ENCODE measurements at places on chromosomes 6 and 20.
A peak's percentile ranks its signal among the peaks of the same experiment; 100 is the strongest.

DNA sequence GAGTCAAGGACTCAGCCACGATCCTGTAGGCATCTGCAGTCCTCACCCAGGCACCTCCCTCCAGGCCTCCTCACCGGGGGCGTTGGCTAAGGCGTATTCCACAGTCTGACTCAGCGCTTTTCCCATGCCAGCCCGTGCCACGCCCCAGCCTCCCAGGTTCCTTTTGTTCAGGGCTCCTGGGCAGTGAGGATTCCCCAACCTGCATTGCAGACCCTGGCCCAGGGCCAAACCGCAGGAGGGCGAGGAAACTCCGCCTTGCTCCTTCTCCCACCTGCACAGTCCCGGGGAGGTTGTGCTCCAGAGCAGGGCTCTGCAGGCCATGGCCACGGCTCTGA is 202.8 kb upstream of the CST7 start:
- DNase-seq = no peak

GRCh38 chr20:45470262-45470931 is 844 bp downstream of the WFDC2 start:
- no peak for DNase-seq

DNA sequence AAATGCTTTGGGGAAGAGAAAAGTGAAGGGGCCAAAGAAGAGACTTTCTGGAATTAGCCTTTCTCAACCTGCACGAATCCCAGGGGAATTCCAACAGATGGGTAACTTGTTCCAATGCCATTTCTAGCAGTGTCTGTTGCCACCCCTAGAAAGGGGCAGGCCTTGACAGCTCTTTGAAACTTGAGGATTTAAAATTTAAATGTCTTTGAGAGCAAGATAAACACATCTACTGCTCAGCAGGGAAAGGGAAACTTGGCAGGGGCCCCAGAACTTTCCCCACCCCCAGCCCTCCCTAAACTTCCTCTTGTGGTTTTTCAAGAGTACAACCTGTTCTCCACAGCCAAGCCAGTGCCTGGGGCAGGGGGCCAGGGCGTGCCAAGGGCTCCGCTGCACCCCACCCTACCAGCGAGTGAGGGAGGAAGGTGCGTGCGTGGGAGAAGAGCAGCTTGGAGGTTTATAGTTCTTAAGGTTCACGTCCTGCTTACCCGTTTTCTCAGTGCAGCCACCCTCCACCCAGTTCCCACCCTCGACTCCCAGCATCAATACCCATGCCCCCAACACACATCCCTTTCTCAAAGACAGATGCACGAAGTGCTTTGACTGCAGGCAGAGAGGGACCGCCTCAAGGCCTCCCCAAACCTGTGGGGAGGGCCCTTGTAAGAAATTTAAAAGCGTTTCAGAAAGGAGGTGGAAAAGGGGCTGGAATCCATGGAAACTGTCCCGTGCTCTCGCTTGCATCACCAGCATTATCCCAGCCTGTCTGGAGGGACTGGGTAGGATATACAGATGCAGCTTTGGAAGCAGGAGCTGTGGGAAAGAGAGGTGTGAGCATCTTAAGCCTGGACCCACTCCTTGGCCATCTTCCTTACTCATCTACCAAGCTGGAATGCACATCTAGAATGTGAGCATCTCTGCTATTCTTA is 4.5 kb upstream of the TAF8 start:
- peak; percentile 57 for DNase-seq

DNA sequence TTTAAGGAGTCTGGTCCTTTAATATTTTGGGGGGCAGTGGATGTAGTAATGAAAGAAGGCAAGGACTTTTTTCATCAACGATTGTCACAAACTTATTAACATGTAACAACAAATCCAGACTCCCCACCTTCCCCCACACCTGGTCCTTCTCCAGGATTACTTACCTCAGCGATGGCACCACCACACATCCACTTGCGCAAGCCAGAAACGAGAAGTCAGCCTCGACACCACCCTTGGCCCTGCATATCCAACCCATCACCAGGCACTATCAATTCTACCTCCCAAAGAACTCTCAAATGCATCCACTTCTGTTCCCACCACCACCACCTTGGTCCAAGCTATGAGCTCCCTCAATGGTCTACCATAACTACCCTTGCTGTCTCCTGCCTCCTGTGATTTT is 6.6 kb downstream of the EZR start:
- no peak for DNase-seq

GRCh38 chr20:34629342-34629741 is 47.5 kb downstream of the PIGU start:
- no peak for DNase-seq

- no peak for DNase-seq
Observed at GRCh38 chr20:11331096-11331495, 586.6 kb upstream of the BTBD3 start.
